ENCODE measurements at places on chromosomes 1 and 21. TPM values are rescaled to one million over a fixed set of nuclear protein-coding genes. Genes with fewer than 3 reads are reported as not detected.

UTS2 gene
- 0.26 TPM for total RNA-seq

SLAMF9 gene
- 16.6 TPM for total RNA-seq

PCAT6 gene
- 0.51 TPM for total RNA-seq

DMBX1 gene
- total RNA-seq = not detected

KRTAP10-1 gene
- total RNA-seq = not detected

LDLRAD1 gene
- total RNA-seq = 0.26 TPM

RHCE gene
- total RNA-seq = 2.0 TPM

GRCh38 chr1:106700211-106700610 lies 356.3 kb upstream of the PRMT6 start:
- DNase-seq = peak; percentile 65

DNA sequence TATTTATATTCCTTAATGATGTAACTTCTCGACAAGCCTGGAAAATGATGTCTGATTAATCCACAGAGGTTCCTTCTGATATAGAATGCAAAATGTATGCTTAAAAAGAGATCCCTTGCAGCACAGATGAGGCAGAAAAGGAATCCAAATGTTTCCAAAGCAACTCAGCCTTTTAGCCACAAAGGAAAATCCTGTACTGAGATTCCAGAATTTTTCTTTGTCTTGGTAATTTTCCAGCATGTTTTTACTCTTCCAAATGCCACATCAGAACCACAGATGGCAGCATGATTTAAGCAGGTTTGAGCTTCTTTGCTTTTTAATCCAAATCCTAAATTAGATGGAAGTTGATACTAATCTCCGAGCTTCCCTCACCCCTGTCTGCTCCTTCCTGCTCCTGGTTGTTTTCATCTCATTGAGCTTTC lies 176.4 kb upstream of the PALMD start:
- DNase-seq = no peak

- peak; percentile 17 for DNase-seq
Measured at GRCh38 chr1:106435269-106435668, 621.2 kb upstream of the PRMT6 start.

- no peak for DNase-seq
Measured at GRCh38 chr1:12422488-12422887, 192.7 kb downstream of the VPS13D start.

DNA sequence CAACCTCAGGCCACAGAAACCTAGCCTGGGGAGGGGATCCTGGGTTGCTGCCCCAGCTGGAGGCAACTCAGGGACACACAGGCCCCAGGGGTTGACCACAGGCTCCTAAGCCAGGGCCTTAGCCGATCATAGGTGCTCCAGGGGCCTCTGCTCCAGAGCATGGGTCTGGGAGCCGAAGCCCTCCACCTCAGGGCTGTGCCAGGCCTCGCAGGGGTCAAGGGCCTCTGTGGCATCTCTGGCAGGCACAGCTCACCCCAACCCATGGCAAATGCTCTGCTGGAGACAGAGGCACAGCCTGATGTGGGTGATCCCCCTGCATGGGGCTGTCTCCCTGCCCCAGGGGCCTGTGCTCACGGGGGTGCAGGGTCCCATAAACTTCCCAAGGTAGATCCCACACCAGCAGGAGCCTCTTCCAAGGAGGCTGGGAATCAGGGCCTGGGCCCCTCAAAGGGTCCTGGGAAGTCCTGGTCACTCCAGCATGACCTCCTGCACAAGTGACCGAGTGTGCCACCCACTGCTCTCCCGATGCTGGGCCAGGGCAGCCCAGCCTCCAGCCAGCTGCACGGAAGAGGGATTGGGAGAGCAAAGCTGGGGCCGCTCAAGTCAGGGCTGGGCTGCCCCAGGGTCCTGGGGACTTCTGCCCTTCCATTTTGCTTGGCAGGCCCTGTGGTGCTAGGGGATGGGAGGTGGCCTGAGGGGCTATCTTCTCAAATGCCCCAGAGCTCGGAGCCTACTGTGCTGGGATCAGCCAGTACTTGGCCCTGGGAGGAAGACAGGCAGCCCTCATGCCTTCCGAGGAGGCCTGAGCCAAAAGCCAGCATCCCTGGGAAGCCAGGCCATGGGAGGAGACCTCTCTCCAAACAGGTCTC lies 22.2 kb upstream of the PRSS38 start:
- DNase-seq = no peak

GRCh38 chr1:79847700-79848099 lies 841.2 kb upstream of the ADGRL4 start:
- no peak for DNase-seq

GRCh38 chr1:159845751-159846629 lies 16.5 kb downstream of the VSIG8 start:
- peak; percentile 40 for DNase-seq

DNA sequence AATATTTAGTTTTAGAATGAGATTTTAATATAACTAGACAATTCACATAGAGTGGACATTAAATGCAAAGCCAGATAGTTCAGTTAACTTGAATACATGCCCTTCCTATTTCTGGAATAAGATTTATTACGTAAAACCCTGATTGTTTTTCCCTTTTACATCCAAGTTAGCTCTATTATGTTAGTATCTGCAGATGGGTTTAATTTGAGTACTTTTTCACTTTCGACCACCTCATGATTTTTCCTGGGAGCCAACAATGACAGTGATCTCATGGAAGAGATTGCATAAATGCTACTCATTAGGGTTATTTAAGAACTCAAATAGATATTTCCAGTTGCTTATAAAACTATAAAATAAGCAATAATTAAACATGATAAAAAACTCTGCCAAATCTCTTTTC lies 199.4 kb upstream of the PTGFR start:
- DNase-seq = no peak

DNA sequence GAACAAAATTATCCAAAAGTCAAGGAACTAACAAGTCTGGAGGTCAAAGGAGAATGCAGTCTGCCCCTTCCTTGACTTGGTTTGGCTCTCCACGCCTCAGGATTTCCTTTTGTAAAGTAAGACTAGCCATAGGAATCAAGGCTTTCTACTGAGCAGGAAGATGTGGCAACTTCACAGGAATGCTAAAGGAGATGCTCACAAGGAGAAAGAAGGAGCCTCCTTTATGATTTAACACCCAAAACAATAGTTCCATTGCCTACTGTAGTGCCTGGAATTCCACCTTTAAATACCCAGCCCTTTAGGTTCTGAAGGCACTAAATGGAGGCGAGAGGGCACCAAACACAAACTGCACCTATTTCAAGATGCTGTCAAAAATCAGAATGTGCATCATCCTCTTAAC lies 176.3 kb upstream of the NFIA start:
- DNase-seq = no peak

- no peak for DNase-seq
Measured at GRCh38 chr21:35478161-35479064, 429.3 kb upstream of the RUNX1 start.

DNA sequence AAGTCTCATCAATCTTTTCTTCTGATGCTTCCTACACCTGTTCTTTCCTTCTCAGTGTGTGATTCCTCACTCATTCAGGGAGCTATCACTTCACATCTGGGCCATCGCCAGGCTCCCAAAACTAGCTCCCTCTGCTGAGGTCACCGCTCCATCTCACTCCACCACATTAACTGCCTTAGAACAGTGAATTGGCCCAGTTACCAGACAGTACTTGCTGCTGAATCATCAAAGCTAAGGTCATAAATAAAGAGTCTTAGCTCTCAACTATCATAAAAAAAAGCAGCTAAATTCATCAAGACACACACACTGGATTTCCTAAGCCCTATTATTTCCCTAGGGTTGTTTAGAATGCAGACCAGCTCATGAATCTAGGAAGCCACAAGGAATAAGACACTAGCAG lies 18.8 kb upstream of the SRM start:
- no peak for DNase-seq

- no peak for DNase-seq
Measured at GRCh38 chr21:41148798-41149197, 19.2 kb upstream of the BACE2 start.

DNA sequence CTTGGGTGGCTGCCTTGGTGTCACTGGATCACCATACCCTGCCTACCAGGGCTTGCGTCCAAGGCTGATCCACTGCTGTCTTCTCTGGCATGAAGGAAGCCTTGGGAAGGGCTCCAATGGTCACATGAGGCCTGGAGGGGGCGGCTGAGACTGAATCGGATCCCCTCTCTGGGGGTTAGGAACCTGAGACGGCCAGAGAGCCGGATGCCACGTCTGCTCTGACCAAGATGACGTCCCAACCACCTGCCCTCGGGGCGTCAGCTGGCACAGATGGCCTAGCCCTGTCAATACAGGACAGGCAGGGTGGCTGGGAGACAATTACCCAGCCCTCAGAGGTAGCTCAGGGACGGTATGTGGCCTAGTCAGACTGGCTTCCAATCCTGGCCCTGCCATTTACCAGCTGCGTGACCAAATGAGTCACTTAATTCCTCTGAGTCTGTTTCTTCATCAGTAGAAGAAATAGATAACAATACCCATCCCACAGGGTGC lies 5.4 kb downstream of the TRIM62 start:
- DNase-seq = no peak
